Dermis blood vessel endothelial cell (primary cell): ENCODE measurements at places on chromosomes 2 and 18.
A peak's percentile ranks its signal among the peaks of the same experiment; 100 is the strongest.

DNA sequence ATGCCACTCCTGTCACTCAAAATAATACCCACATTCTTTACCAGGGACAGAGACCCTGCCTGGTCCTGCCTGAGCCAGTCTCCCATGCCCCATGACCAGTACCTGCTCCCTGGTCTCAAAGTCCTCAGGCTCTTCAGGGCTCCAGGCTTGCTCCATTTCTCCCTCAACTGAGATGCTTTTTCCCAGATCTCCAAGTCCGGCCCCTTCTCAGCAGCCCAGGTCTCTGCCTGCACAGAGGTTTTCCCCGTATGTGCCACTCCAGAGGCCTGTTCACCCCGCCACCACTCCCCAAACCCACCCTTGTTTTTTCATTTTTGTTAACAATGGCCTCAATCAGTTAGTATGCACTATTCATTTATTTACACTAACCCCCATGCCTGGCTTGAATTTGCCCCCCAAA, 499.5 kb upstream of the MYT1L start:
- no peak for DNase-seq

DNA sequence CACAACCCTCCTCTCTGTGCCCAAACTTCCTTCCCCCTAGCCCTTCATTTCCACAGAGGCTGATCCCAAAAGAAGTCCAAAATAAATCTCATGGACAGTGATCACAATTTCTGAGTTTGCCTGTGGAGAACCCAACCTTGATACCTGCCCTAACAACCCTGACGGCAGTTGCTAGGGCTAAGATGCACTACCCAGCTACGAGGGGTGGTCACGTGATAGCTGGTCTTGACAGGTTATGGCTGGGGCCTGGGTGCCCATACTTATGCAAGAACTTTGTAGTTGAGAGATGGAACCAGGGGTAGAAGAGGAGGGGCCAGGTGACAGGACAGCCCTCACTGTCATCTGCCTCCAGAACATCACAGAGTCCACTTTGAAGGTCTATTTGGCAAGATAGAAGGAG, 147.9 kb downstream of the AKAIN1 start:
- DNase-seq, result no peak

- DNase-seq, result no peak
These were observed 82.3 kb upstream of the CTDP1 start for GRCh38 chr18:79597176-79597830.

DNA sequence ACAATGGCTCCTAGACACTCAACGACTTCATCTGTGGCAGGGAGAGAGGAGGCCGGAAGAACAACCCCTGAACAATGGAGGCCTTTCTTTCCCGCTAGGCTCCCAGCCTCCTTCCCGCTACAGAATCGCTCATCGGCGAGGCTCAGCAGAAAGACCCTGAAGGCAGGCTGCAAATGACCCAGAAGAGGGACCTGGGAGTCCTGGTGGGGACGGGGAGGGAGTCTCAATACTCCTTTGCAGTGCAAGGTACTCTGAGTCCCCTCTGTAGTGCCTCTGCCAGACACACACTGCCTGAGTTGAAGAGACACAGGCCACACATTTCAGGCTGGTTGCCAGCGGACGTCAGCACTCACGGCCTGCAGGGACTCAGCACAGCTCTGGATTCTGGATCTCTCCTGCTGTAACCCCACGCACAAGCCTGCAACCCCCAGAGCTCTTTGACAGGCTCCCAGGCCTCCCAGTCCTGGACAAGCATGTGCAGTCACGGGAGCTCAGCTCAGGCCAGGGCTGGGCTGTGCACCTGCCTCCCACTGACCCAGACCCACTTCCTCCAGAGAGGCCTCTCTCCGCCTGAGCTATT, 6.1 kb downstream of the GPR17 start:
- no peak for DNase-seq

GRCh38 chr2:38244301-38244700, 132.8 kb downstream of the ATL2 start:
- no peak for DNase-seq

- DNase-seq, result no peak
These were observed 84.8 kb upstream of the RASGRP3 start for GRCh38 chr2:33391529-33392255.

DNA sequence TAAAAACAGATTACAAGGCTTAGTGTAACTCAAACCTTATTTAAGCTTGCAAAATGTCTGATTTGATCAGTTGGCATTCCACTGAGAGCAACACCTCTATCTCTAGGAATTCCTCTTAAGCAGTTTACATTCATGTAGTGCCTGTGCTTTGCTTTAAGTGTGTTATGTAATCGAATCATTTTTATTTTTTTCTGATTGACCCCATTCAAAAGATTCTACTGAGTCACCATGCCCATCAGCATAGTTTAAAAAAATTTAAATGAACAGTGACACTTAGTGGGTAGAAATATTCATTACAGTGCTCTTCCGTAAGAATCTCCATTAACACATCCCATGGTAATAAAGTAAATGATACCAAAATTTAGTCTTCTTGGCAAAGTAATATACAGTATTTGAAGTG, 67.8 kb upstream of the SLC4A10 start:
- peak; percentile 2 for DNase-seq

GRCh38 chr2:195322324-195322723, 334.7 kb upstream of the SLC39A10 start:
- no peak for DNase-seq

DNA sequence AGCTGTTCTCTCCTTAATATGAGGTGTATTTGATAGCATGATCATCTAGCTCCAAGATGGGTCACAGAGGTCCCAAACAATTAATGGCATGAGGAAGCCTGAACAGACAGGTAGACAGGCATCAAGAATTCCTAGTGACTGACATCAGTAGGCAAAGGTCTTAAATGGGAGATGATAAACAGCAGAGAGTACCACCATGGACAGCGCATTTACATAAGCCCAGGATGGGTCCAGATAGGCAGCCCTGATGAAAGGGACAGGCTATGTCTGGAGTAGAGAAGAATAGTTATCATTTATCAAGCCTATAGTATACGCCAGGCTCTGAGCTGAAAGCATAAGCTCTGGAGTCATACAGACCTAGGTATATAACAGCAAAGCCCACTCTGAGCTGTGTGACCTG, 434.7 kb upstream of the SETBP1 start:
- no peak for DNase-seq

DNA sequence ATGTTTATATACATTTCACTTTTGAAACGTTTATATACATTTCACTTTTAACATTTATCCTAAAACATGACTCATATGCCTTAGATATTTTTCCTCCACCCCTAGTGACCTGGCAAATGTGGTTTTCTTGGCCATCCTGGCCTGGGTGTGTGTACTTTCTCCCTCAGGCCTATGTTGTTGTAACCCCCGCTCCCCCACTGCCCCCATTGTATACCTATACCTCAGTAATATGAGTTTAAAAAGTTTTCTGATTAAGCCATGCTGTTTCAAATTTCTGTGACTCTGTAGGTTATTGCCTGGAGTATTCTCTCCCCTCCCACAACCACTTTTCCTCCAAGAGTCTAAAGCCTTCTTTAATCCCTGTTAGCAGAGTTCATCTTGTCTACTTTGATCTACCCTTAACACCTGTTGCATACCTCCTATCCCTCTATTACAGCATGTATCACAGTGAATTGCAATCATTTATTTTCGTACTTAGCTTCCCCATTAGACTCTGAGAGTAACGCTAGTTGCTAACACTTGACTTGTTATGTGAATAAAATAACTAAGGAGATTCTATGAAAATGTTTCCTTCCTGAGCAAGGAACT, 67.9 kb downstream of the LCLAT1 start:
- DNase-seq, result no peak
